ENCODE measurements at places on chromosomes 7 and 10. TPM values are rescaled to one million over a fixed set of nuclear protein-coding genes. Genes with fewer than 3 reads are reported as not detected.

Gene PON3
- polyA plus RNA-seq, result not detected

Gene MPP7
- polyA plus RNA-seq, result 0.39 TPM

Gene TAS2R4
- polyA plus RNA-seq, result 0.14 TPM

Gene KLF6
- polyA plus RNA-seq, result 175 TPM

Gene VAX1
- not detected for polyA plus RNA-seq

Gene SAMD9
- polyA plus RNA-seq, result 1.9 TPM

Gene ANLN
- polyA plus RNA-seq, result 50.9 TPM

Gene VIPR2
- polyA plus RNA-seq, result not detected

Gene LRRC17
- polyA plus RNA-seq, result 250 TPM

Gene C10orf62
- polyA plus RNA-seq, result not detected

Gene PLXNA4
- polyA plus RNA-seq, result 0.01 TPM

Measured in IMR-90 (cell line).